ENCODE measurements at places on chromosomes 3 and 15. TPM values are rescaled to one million over a fixed set of nuclear protein-coding genes. Genes with fewer than 3 reads are reported as not detected.

- DNase-seq: no peak
Measured at GRCh38 chr3:42063888-42064287, 27.3 kb upstream of the TRAK1 start.

DNA sequence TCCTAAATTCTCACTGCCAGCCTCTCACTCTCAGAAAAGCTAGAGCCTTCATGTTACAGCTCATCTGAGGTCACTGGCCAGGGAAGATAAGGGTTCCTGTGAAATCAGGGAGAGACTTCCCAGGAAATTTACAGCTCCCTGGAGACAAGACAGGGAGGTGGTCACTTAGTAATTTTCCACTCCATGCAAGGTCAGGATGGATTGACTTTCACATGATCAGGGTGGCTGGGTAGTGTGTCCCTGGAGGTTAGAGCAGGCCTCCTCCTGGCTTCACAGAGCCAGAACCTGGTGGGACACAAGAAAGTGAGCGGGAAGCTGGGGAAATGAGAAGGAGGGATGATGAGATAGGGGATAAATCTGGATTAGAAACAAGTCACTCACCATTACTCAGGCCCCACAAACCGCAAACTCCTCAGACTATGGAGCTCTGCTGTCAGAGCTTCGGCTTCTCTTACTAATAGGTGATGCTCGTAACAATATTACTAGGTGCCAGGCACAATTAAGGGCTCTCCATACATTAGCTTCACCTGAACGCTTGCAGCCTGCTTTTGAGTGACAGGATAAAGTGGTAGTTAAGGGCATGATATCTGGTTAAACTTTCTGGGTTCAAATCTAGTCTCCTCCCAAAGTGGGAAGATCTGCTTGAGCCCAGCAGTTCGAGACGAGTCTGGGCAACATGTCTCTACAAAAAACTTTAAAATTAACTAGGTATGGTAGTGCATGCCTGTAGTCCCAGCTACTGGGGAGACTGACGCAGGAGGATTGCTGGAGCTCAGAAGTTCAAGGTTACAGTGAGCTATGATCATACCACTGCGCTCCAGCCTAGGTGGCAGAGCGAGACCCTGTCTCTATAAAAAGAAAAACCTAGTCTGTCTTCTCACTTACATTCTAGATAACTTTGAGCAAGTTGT is 24.9 kb downstream of the DUOX2 start:
- no peak for DNase-seq

SLC28A2 gene
- polyA plus RNA-seq: not detected

MST1R gene
- 2.4 TPM for polyA plus RNA-seq

- DNase-seq: no peak
Measured at GRCh38 chr3:166125179-166125578, 288.0 kb upstream of the BCHE start.

FOXB1 gene
- polyA plus RNA-seq: not detected

GRCh38 chr15:91150502-91151160 is 50.6 kb downstream of the SV2B start:
- no peak for DNase-seq

- no peak for DNase-seq
Measured at GRCh38 chr3:40298075-40298474, 11.4 kb upstream of the EIF1B start.

DNA sequence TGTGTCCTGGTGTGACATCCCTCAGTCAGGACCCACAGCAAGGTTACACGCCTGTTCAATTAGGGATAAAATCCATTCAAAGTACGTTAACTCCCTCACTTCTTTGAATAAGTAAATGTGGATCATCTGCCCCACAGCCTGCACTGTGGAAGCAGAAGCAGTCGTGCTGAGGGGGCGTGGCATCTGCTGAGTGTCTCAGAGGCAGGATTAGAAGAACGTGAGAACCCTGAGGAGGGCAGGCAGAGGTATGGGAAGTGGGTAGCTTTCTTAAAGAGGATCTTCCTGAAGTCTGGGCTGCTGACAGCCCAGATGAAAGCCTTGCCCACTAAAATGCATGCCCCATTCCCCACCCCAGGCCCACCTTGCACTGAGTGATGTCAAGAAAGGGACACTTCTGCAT is 28.5 kb downstream of the CRABP1 start:
- no peak for DNase-seq

TM6SF1 gene
- 33.0 TPM for polyA plus RNA-seq

GRCh38 chr3:124992041-124992440 is 57.5 kb upstream of the MUC13 start:
- DNase-seq: no peak

DNA sequence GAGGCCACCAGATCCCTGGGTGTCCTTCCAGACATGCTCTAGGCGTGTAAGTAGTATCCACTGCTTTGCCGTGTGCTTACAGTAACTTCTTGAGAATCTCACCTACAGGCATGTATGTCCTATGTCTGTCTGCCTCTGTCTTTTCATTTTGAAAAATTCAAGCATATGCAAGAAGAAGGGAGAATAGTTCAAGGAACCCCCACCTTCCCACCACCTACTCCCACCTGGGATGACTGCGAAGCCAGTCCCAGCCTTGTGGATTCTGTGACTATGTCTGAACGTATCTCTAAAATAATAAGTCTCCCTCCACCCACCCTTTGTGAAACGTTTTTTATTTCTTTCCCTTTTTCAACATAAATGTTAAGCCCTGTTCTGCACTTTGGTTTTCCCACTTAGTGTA is 15.0 kb downstream of the CHST13 start:
- DNase-seq: no peak

MELTF gene
- 1.2 TPM for polyA plus RNA-seq

DNA sequence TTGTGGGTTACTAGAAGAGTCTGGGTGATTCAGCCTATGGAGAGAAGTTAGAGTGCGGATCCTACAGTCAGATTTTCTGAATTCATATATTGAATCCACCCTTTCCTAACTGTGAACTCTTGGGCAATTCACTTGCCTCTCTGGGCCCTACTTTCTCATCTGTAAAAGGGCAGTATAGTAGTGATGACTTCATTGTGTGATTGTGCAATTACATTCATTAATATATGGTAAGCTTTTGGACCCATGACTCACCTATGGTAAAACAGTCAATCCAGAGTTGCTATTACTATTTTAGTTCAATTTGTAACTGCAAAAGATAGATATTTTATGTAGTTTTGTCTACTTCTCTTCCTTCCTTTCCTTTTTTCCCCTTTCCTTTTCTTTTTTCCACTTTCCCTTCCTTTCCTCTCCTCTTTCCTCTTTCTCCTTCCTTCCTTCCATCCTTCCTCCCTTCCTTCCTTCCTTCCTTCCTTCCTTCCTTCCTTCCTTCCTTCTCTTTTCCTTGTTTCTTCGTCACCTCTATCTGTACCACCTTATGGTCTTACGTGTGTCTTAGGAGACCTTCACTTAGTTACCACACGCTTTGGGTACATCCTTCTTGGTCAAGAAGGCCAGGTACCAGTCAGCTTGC is 37.0 kb downstream of the GMNC start:
- DNase-seq: no peak

GRCh38 chr3:146102885-146103284 is 58.1 kb downstream of the PLOD2 start:
- no peak for DNase-seq

DNA sequence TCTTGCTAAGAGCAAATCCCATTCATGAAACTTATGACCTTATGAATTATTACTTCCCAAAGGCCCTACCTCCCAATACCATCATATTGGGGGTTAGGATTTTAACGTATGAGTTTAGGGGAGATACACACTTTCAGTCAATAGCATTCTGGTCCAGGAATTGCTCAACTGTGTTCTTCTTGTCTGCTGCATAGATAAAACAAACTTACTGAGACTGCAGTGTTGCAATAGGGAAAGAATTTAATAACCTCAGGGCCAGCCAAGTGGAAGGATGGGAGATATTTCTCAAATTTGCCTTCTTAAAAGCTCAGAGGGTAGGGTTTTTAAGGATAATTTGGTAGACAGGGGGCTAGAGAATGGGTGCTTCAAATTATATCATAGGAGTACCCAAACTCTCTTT is 625.8 kb downstream of the OTOL1 start:
- no peak for DNase-seq

CHST14 gene
- 38.3 TPM for polyA plus RNA-seq

- DNase-seq: no peak
Measured at GRCh38 chr15:76278651-76279050, 32.6 kb downstream of the ETFA start.

- no peak for DNase-seq
Measured at GRCh38 chr3:113268311-113268710, 57.0 kb downstream of the BOC start.

- no peak for DNase-seq
Measured at GRCh38 chr15:67114846-67115585, 49.6 kb downstream of the SMAD3 start.

DNA sequence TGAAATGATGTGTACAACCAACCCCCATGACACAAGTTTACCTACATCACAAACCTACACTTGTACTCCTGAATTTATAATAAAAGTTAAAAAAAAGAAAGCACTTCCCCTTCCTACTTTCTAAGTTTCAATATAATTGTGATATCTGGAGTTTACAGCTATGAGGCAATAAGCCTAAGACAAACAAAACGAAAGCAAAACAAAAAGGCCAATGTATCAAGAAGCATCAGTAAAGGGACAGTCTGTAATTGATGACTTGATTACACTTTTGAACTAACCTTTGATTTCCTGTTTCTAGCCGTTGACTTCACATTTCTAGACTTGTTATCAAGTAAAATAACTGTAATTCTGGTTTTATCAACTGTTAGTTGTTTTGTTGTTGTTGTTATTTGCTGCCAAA is 187.5 kb upstream of the CNTN3 start:
- DNase-seq: no peak

GRCh38 chr3:153372326-153372725 is 210.3 kb downstream of the RAP2B start:
- DNase-seq: no peak

DNA sequence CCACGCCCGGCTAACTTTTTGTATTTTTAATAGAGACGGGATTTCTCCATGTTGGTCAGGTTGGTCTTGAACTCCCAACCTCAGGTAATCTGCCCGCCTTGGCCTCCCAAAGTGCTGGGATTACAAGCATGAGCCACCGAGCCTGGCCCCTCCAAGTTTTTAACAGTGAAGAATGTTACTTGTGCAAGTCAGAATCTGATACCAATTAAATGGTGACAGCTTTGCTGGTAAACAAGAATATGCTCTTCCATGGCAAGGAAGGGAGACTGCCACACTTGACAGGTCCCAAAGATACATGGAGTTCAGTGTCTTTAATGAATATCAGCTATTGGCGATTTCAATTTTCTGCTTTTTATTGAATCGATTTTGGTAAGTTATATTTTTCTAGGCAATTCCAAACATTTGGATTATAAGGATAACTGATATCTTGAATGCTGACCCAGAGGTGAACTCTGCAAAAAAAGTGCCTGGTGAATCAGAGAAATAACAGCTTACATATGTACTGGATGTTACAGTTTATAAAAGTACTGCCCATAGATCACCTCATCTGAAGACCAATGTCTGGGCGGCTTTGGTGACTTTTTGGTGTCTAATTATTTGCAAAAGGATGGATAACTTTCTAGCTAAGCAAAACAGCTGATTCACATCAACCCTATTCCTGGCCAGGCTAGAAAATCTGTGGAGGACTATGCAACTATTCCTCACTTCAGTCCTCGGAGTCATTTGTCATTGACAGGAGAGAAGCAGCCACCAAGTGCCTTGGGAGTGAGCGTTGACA is 1.2 kb downstream of the PARP16 start:
- no peak for DNase-seq

LRRC2 gene
- polyA plus RNA-seq: 0.08 TPM

DNA sequence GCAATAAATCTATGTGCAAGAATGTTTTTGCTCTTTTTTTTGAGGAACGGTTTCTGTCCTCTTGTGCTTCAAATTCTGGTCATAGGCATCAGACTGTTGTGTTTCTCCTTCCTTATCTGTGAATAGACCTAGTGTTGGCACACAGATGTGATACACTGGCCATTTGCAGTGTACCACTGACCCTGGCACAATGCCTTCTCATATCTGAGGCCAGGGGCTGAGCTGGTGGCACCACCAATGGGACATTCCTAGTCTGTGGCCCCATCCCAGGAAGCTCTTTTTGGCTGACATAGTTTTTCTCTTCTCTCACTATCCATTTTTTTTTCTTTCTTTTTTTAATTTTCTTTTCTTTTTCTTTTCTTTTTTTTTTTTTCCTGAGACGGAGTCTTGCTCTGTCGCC is 40.4 kb downstream of the SH3GL3 start:
- no peak for DNase-seq

PTPN23 gene
- 8.5 TPM for polyA plus RNA-seq

FAM81A gene
- polyA plus RNA-seq: 0.28 TPM

DNA sequence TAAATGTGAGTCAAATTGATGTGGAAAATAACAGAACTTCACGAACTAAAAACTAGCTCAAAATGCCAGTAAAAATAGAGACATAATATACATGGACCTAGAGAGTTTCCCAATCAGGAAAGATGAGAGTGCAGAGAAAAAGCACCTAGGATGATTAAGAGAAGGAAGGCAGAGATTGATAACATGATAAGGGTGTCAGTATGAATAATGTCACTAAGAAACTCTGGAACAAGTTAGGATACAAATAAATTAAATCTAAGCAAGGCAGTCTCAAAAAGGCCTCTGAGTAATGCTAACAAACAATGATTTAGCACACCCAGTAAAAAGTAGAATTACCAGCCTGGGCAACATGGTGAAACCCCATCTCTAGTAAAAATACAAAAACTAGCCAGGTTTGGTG is 304.7 kb upstream of the DPPA4 start:
- DNase-seq: no peak

- DNase-seq: no peak
Measured at GRCh38 chr15:67033571-67034044, 31.8 kb upstream of the SMAD3 start.

DNA sequence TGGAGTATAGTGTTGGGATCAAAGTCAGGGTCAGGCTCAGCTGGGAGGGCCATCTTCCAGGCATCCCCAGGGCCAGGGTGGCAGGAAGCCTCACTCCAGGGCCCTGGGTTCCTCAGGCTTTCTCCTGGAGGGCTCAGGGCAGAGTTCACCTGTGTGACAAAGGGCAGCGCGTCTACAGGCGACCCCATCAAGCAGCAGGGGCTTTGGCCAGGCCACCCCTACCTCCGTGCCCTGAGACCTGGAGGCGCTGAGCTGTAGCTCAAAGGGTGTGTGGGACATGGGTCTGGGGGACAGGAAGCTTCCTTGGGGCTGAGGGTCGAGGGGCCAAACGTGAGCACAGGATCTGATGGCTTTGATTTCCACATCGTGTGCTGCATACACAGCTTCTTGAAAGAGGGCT is 12.8 kb downstream of the SPTBN5 start:
- no peak for DNase-seq

GRCh38 chr3:43071313-43071893 is 34.5 kb downstream of the POMGNT2 start:
- DNase-seq: no peak

Measured in endothelial cell of umbilical vein (primary cell).